ENCODE measurements at places on chromosomes 5 and 9.

DNA sequence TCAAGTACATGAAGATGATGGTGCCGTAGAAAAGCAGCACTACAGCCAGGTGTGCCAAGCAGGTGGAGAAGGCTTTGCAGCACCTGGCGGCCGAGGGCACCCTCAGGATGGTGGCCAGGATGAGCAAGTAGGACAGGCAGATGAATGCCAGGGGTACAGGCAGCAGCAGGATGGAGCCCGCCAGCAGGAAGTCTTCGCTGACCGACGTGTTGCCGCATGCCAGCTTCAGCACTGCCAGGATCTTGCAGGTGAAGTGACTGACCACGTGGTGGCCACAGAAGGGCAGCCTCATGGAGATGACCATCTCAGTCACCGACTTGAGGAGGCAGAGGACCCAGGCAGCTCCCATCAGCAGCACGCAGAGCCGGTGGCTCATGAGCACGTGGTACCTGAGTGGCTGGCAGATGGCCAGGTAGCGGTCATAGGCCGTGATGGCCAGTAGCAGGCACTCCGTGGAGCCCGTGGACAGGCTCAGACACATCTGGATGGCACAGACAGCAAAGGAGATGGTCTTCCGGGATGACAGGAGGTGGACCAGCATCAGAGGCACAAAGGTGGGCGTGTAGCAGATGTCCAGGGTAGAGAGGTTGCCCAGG lies 482 bp downstream of the OR13J1 start:
- no peak for DNase-seq

- no peak for DNase-seq
These were observed 129.1 kb upstream of the FBN2 start for GRCh38 chr5:128667152-128667551.

- DNase-seq, result no peak
These were observed 103.2 kb downstream of the USP20 start for GRCh38 chr9:129938291-129938979.

DNA sequence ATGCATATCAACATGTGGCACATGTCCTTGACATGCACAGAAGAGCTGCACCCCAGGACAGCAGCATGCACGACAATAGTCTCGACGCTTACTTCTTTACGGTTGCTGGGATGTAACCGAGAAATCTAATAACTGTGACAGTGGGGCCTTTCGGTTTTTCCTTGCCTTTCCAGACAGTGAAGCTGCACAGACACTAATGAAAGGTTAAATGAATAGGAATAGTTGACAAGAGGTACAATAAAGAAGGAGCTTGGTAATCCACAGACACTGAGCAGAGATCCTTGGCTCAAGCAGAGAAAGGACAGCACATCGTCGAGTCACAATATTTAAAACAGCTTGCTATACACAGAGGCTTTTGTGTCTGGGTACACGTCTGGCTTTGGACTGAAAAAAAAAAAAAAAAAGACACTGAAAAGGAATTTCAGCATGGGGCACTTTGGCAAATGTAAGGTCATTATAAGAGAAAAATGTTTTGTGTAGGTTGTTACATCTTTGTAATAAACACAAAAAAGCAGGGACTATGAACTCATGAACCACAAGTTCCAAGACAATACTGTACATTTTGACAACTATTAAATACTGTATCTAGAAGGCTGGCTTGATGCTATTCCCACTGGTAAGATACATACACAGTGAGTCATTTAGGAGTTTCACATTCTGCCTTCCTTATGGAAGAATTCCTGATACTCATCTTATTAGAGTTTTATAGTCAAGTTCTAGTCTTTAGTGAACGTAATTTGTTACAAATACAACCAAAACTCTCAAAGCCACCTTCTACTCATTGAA lies 5.6 kb downstream of the BNC2 start:
- DNase-seq, result no peak

DNA sequence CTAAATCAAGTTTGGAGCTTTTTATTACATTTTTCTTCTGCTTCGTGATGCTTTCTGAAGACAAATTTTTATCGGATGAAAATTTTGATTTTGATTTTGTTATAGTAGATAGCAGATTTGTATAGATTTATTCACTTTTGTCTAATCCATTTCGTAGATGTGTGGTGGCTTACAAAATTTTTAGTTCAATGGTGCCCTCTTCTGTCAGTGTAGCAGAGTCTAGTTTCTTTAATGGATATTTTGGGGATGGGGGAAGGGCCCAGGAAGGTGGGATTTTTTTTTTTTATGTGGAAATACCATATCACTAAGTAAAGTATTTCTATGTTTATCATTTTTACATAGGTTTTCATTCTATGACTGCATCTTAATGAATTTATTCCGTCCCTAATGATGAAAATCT lies 259.9 kb upstream of the TARS1 start:
- DNase-seq, result no peak

DNA sequence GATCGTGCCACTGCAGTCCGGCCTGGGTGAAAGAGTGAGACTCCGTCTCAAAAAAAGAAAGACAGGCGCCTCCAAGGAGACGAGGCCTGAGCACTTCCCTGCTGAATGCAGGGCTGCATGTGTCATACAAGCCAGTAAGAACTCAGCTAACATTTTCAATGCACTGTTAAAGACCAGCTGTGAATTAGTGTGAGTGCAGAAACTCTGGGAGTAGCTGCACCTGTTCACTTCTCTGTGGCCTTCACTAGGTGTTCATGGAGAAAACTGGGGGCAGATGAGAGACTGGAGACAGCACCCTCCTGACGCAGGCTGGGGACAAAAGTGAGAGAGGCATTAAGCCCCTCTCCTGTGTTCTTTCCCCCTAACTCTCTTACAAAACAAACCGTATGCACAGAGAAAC lies 41.8 kb downstream of the FBXO10 start:
- no peak for DNase-seq

GRCh38 chr5:176400382-176401156 lies 12.0 kb downstream of the HIGD2A start:
- DNase-seq, result no peak

DNA sequence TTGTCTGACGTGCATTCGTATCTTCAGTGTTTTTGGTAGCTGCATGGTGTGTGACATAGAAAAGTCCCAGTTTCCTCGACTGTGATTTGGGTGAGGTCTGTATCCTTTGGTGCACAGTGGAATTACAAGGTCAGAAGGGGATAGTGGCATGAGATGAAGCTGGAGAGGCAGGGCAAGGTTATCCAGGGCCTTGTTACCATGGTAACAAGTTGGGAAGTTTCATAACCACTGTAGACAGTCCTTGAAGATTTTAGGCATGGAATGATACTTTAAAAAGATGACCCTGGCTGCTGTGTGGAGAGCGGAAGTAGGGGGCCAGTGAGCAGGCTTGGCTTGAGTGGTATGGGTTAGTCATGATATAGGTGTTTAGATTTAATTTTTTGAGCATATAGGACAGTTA lies 11.9 kb downstream of the EHMT1 start:
- DNase-seq, result no peak

GRCh38 chr5:158468444-158468843 lies 609.5 kb upstream of the CLINT1 start:
- no peak for DNase-seq

- no peak for DNase-seq
These were observed 96.9 kb upstream of the RAPGEF1 start for GRCh38 chr9:131836607-131837315.

DNA sequence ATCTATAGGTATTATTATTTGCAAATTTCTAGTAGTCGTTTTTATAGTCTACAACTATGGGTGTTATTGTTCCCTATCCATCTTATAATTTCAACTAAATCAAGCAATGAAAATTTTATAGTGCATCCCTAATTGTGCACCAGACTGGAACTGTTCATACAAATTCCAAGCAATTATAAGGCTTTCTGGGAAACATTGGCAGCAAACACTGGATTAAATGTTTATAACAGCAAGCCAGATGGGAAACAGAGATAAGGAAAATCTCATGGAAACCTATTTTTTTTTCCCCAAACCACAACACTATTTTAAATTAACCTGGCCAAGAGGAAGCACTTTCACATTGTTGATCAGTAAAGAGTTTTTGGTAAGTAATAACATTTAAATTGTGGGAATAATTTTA lies 524.3 kb downstream of the RASEF start:
- DNase-seq, result no peak

DNA sequence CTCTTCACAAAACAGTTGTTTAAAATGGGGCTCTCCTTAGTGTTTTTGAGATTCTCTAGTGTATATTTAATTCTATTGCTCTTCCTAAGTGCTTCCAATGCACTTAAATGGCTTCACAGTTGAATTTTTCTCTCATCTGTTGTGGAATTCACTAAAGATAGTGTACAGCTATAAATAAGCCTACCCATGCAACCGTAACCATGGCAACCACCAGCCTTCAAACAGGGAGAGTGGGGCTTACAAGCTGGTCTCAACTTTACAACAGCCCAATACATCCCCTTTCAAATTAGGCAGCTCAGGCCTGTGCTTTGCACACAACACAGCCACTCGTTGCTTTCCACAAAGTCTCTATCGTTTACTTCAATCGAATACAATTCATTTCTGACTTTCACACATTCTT lies 144.0 kb upstream of the PLPPR1 start:
- no peak for DNase-seq

DNA sequence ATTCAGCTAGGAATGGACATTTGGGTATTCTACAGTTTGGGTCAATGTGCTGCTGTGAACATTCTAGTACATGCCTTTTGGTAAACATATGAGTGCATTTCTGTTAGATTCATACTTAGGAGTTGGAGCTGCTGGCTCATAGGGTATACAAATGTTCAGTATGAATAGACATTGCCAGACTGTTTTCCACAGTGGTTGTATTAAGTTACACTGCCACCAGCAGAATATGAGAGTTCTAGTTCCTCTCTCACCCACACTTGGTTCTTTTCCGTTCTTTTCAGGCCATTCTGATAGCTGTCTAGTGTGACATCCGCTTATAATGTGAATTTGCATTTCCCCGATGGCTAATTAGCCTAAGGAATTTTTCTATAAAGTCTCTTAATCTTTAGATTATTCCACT lies 25.0 kb downstream of the STOM start:
- no peak for DNase-seq

GRCh38 chr5:154543380-154543779 lies 65.4 kb upstream of the HAND1 start:
- DNase-seq, result no peak

- no peak for DNase-seq
These were observed 68.2 kb downstream of the UBE2QL1 start for GRCh38 chr5:6516823-6517222.

- DNase-seq, result no peak
These were observed 60.1 kb downstream of the SEMA6A start for GRCh38 chr5:116514421-116514970.

- DNase-seq, result no peak
These were observed 19.5 kb downstream of the AOPEP start for GRCh38 chr9:94745806-94746540.

DNA sequence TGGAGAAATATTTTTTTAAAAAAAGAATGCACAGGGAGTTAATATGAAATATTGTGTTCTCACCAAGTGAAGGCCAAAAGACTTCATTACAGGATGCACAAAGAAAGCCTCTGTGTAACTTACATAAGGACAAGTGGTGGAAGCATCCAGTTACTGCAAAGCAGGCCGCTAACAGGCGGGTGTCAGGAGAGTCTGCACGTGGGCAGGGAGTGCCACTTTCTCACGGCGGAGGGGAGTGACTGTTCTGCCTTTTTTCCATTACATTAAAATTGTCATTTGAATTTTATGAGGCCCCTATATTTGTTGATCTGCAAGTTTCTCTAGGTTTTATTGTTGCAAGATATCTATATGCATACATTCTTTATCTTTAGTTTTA lies 28.1 kb upstream of the SPATA31E1 start:
- DNase-seq, result no peak

DNA sequence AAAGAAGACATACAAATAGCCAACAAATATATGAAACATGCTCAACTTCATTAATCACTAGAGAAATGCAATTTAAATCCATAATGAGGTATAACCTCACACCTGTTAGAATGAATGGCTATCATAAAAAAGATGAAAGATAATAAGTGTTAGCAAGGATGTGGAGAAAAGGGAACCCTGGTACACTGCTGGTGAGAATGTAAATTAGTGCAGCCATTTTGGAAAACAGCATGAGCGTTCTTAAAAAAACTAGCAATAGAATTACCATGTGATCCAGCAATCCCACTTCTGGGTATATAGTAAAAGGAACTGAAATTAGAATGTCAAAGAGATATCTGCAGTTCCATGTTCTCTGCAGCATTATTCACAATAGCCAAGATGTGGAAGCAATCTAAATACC lies 64.2 kb upstream of the CEP78 start:
- no peak for DNase-seq

GRCh38 chr5:50984640-50985039 lies 318.2 kb downstream of the PARP8 start:
- DNase-seq, result no peak

- DNase-seq, result no peak
These were observed 62.4 kb downstream of the SECISBP2 start for GRCh38 chr9:89380437-89381307.

GRCh38 chr5:154647114-154647760 lies 107.9 kb upstream of the LARP1 start:
- peak; percentile 34 for DNase-seq

DNA sequence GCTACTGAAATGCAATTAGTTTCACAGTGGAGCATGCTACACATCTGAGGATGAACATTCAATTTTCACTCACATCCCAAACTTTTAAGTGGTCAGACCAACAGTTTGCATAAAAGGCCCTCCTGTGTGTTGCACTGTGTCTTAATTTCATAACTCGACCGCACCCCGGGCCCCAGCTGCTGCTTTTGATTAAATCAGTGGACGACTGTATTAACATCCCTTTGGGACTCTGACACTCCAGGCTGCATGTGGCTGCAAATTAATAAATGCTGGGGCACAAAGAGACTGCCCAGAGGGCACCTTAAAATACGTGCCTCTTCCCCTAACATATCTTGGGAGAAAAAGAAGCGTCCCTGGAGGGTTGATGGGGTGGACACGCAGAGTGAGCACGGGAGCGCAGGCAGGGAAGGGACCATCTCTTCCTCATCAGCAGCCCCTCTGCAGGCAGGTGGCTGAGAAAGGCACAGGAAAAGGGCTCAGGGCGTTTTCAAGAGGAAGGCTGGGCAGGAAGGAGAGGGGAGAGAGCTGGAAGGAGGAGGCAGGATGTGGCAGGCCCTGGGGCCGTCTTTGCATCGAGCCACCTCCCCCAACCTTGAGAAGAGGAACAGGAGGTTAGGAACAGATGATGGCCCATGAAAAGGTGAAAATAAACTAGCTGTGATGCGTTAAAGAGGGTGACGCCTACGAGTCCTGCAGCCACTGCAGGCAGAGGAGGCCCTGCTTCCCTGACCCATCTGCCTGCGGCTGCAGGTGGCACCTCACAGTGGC lies 18.6 kb downstream of the MED10 start:
- no peak for DNase-seq

DNA sequence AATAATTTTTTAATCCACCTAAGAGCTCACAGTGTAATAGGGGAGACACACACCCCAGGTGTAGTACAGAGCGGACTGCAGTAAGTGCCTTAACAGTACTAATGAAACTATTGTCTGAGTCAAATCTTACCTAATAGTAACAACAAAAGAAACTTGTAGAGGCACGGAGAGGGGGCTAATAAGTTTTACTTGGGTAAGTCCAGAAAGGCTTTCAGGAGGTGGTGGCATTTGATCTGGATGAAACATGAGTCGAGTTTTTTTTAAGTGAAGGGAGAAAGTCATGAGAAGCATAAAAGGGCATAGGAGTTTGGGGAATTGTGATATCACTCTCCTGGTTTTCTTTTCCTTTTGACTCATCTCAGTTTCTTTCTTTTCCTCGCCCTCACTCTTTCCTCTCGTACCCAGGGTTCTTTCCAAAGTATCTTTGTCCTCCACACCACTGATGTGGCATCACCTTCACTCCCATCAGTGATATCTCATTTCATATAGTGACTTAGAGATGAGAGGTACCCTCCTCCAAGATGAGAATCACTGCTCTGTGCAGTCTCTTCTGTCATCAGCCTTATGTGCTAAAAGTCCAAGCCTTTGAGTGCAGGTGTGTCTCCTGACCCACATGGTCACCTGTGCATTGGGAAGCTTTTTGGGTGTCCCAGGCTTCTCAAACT lies 2.0 kb downstream of the CTNNA1 start:
- DNase-seq, result no peak

Measured in activated gamma-delta T cell treated with Interleukin-2 at 50 U/mL for 16 hours (primary cell).